ENCODE measurements at places on chromosomes 16 and 17.

DNA sequence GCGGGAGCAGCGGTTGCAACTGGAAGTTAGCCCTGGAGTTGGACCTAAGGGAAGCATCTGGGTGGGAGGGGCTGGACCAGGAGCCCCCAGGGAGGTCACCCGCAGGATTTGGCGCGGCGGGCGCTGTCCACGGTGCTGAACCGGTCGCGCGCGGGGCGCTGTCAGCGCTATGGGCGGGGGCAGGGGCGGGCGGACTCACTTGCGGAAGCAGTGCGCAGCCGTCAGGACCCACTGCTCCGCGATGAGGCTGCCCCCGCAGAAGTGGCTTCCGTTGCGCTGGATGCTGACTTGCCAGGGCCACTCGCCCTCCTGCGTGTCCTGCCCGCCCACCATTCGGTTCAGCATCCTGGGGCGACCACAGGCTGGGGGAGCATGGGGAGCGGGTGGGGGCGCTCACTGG lies 4.5 kb downstream of the PRSS27 start:
- H3K27ac ChIP-seq, result no peak overlapping the region
- DNase-seq, result peak; percentile 95
- H3K4me3 ChIP-seq, result no peak overlapping the region
- no peaks in the 10 kb centered on the region for H3K27me3 ChIP-seq
- no peaks in the 10 kb centered on the region for H3K36me3 ChIP-seq

- peak; percentile 81 for DNase-seq
- peaks cover 72% of the 10 kb centered on the region for H3K4me1 ChIP-seq
- peak overlapping the region; percentile 98 for H3K27ac ChIP-seq
These were observed 1.9 kb downstream of the CCR10 start for GRCh38 chr17:42679492-42680330.

- H3K27ac ChIP-seq, result no peak overlapping the region
- no peaks in the 10 kb centered on the region for H3K27me3 ChIP-seq
- no peak overlapping the region for H3K4me3 ChIP-seq
- H3K36me3 ChIP-seq, result no peaks in the 10 kb centered on the region
- DNase-seq, result no peak
These were observed 23.2 kb downstream of the SLC39A11 start for GRCh38 chr17:73069164-73069770.

DNA sequence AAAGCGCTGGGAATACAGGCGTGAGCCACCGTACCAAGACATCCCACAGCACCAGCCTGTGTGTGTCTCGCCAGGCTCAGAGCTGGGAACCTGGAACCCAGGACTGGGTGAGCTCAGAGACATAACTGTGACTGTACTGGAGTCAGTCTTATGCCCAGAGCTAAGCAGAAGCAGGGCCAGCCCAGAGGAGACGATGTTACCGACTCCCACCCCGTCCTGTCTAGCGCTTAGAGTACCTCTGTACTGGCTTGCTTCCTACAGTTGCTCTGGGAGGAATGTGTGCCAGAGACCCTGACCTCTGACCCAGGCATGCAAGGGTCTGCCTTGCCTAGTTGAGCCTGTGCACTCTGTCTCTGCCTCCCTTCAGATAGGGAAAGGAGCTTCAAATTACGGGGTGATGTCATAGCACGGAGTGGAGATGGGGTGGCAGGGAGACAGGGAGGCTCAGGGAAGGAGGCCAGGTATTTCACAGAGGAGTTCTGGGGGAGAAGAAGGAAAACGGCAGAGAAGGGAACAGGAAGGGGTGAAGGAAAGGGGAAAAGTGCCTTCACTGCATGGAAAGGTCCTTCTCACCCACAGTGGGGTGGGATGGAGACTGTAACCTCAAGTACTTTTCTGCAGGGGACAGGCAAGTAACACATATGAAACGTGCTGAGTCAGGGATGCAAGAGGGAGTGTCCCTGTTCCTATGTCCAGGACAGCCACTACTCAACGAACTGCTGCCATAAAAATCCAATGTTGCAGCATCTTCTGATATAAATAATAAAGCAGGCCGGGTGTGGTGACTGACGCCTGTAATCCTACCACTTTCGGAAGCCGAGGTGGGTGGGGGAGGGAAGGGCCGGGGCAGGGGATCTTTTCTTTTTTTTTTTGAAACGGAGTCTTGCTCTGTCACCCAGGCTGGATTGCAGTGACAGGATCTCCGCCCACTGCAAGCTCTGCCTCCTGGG lies 5.8 kb upstream of the ARMC5 start:
- no peak for DNase-seq
- peaks cover 59% of the 10 kb centered on the region for H3K4me1 ChIP-seq
- H3K36me3 ChIP-seq, result no peaks in the 10 kb centered on the region

DNA sequence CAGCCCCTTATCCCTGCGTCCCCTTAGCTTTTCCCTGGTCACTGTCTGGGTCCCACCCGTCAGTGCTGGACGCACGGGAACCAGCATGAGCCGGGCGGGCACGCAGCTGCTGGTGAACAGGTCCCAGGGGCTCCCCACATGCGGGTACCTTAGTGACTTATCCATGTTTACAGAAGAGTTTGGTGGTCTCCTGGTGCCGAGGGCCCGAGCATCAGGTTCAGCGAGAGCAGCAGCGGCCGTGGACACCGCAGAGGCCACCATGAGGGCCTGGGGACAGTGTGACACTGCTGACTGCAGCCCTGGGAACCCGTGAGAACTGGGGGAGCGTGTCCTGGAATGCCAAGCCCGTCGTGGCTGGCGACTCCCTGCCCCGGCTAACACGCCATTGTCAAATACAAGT lies 6.5 kb downstream of the CD7 start:
- H3K27ac ChIP-seq, result no peak overlapping the region
- H3K4me3 ChIP-seq, result no peak overlapping the region
- no peak for DNase-seq
- H3K4me1 ChIP-seq, result peaks cover 7% of the 10 kb centered on the region
- H3K27me3 ChIP-seq, result no peaks in the 10 kb centered on the region

- no peaks in the 10 kb centered on the region for H3K4me1 ChIP-seq
- H3K27me3 ChIP-seq, result no peaks in the 10 kb centered on the region
- DNase-seq, result no peak
- H3K27ac ChIP-seq, result no peak overlapping the region
- H3K4me3 ChIP-seq, result no peak overlapping the region
- H3K36me3 ChIP-seq, result peaks cover 74% of the 10 kb centered on the region
These were observed 21.0 kb downstream of the CNP start for GRCh38 chr17:41987642-41988041.

- H3K4me1 ChIP-seq, result no peaks in the 10 kb centered on the region
- no peak overlapping the region for H3K4me3 ChIP-seq
- no peaks in the 10 kb centered on the region for H3K27me3 ChIP-seq
These were observed 6.3 kb downstream of the SGCA start for GRCh38 chr17:50172130-50172529.

DNA sequence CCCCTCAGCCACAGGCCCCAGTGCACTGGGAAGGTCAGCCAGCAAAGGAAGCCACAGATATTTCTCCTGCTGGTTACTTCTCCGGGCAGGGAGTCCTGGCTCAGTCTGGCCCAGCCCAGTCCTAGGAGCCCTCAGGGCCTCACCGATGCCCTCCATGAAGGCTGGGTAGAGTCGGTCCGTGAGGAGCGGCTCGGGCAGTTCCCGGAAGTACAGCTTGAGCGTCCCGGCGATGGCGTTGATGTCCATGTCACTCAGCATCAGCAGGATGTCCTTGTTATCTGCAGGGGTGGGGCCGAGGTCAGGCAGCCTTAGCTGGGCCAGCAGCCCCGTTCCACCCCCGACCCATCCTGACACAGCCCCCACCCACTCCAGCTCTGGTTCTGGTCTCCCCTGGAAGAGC lies 13.7 kb downstream of the TIMM22 start:
- H3K4me3 ChIP-seq, result no peak overlapping the region
- H3K36me3 ChIP-seq, result peaks cover 67% of the 10 kb centered on the region
- no peak for DNase-seq
- H3K27me3 ChIP-seq, result no peaks in the 10 kb centered on the region
- H3K4me1 ChIP-seq, result peaks cover 14% of the 10 kb centered on the region
- no peak overlapping the region for H3K27ac ChIP-seq

GRCh38 chr16:53884748-53885147 lies 180.8 kb downstream of the FTO start:
- no peaks in the 10 kb centered on the region for H3K27me3 ChIP-seq
- H3K27ac ChIP-seq, result no peak overlapping the region
- H3K4me3 ChIP-seq, result no peak overlapping the region
- peaks cover 23% of the 10 kb centered on the region for H3K36me3 ChIP-seq
- no peaks in the 10 kb centered on the region for H3K4me1 ChIP-seq
- no peak for DNase-seq
